ENCODE measurements at places on chromosomes 13 and 19. TPM values are rescaled to one million over a fixed set of nuclear protein-coding genes. Genes with fewer than 3 reads are reported as not detected.

Gene ZNF766
- 11.5 TPM for total RNA-seq

Gene SYNGR4
- total RNA-seq = 4.6 TPM

Gene ZNF528
- 0.18 TPM for total RNA-seq

Gene PCDH20
- total RNA-seq = not detected

Gene SSC5D
- 0.61 TPM for total RNA-seq

Gene FGF21
- not detected for total RNA-seq

Gene NALCN
- total RNA-seq = 3.2 TPM

Gene FAM83E
- 0.22 TPM for total RNA-seq

Gene MIPEP
- total RNA-seq = 17.5 TPM

Gene CEACAM7
- 0.14 TPM for total RNA-seq

Gene CTXN1
- total RNA-seq = 21.5 TPM
